Neural crest cell (in vitro differentiated cells): ENCODE measurements at places on chromosomes 6 and 20.
A peak's percentile ranks its signal among the peaks of the same experiment; 100 is the strongest.

DNA sequence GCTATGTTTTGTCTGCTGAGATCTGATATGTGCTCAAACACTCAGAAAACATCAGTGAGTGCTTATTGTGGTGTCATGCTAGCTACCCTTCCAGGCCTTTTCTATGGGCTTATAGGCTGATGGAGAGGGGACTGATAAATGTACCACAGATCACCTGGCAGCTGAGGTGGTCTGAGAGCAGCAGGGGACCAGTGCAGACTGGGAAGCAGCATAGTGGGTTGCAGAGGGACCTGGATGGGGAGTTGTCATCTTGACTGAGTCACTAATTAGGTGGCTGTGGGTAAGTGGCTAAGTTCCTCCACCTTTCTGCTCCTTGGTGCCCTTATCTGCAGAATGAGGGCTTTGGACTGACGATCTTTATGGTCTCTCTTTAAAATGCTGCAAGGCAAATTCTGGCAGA lies 2.8 kb downstream of the TMEM200A start:
- no peak for DNase-seq

GRCh38 chr6:41505122-41506049 lies 40.8 kb upstream of the FOXP4 start:
- no peak for DNase-seq

DNA sequence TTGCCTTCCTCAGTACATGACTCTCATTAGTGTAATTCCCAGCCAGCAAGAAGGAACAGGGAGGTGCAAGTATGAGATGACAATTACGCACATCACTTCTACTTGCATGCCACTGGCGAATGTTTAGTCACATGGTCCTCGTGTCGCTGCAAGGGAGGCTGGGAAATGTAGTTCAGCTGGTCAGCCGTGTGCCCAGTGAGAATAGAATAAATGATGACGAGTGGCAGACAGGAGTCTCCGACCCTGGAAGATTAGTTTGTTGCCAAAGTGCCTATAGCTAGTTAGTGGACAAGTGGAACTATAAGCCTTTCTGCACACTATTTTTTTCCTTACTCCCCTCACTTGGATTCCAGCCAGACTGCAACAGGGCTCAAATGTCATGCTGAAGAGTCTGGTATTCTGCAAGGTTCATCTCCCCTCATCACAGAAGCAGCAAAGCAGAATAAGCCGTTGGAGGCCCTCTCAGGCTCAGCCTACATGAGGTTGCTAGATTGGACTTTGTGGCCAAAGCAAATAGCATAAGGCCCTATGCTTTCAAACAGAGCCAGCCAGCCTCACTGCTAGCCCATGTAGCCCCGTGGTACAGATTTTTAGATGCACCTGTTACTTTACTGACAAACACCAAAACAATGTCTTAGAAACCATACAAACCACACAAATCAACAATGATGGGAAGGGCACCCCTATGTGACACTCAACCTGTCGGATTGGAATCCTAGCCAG lies 9.7 kb downstream of the LINC00237 start:
- DNase-seq, result no peak

DNA sequence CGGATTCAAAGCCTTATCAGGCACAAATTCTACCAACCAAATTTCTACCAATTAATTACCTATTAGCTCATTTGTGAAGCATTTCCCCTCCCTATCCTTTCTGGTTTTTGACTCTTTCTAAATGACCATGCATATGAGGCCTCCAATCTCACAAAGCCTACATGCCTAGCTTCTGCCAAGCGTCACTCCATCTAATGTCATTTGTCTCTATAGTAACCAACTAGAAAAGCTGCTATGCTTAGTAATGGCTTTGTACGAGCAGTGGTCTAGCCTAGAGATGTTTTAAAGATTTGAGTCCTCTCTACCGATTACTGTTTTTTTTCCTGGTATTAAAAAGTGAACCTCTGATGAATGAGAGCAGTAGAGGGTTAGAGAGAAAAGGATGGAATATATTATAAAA lies 4.8 kb upstream of the ASF1A start:
- DNase-seq, result no peak

- no peak for DNase-seq
Observed at GRCh38 chr6:90537027-90537426, 49.8 kb downstream of the MAP3K7 start.

GRCh38 chr6:34877259-34877658 lies 10.6 kb downstream of the TAF11 start:
- no peak for DNase-seq

DNA sequence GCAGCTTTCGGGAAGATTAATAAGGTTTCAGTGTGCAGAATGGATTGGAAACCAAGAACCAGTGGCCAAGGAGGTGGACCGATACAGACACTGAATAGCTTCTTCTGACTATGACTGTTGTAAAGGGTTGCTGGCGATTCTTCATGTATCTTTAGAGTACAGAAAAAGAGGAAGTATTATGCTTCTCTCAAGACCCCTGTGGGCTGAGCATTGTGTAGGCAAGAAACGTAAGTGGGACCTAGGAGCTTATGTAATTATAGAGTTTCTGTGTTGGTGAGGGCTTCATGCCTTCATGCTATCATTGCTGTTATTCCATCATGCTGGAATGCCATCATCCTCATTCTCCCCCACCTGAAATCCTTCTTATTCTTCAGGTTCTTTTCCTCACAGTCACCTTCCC lies 105.4 kb upstream of the AKIRIN2 start:
- DNase-seq, result no peak

DNA sequence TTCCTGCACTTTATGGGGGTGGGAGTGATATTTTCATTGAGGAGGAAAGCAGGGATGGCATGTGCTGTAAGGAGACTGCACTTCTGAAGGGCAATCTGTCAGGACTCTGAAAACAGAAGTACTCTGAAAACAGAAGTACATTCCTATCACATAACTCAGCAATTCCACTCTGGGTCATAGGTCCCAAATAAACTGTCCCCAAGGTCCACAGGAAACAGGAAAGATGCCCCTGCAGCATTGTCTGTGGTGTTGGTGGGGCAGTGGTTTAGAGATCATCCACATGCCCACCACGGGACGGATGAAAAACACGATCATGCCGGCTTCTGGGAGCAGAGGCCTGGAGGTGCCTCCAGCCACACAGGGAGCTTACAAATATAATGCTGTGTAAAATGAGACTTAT lies 150.3 kb downstream of the OTOR start:
- no peak for DNase-seq

DNA sequence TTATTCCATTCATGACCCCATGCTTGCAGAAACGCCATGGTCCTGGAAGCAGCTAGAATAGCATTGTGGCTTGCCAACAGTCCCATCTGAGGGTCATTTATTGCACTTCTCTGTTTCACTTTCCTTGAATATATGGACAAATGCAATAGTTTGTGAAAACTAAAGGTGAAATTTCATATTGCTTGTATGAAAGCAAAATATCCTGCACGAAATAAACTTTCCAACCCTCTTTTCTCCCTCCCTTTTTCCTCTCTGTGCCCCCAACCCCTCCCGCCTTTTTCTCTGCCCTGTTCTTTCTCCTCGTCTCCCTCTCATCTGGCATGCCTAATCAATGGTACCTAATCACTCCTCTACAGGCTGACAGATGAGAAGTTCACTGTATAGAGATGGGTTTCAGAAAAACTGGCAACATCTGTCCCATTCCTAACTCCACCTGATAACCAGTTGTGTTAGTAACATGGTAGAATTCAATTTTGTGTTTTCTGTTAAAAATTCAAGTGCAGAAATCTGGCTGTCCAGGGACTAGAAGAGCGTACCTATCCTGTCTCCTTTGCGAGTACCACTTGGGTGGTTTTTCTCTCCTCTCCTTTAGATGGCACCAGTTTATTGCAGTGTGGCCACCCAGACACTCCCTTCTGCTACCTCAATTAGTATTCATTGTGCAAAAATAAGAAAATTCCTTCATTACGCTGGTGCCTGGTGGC lies 198.6 kb downstream of the FOXA2 start:
- DNase-seq, result no peak

GRCh38 chr20:62924442-62925075 lies 1.7 kb downstream of the DIDO1 start:
- DNase-seq, result no peak

GRCh38 chr6:42287756-42288155 lies 70.1 kb upstream of the MRPS10 start:
- no peak for DNase-seq

GRCh38 chr6:120938876-120939472 lies 395.3 kb downstream of the TBC1D32 start:
- no peak for DNase-seq

- DNase-seq, result no peak
Observed at GRCh38 chr20:61989741-61990140, 75.9 kb downstream of the TAF4 start.

- DNase-seq, result no peak
Observed at GRCh38 chr6:33312361-33313104, 1.3 kb downstream of the TAPBP start.

- no peak for DNase-seq
Observed at GRCh38 chr6:104789770-104790190, 69.9 kb downstream of the HACE1 start.

- DNase-seq, result no peak
Observed at GRCh38 chr6:36350082-36350481, 13.4 kb upstream of the BNIP5 start.

DNA sequence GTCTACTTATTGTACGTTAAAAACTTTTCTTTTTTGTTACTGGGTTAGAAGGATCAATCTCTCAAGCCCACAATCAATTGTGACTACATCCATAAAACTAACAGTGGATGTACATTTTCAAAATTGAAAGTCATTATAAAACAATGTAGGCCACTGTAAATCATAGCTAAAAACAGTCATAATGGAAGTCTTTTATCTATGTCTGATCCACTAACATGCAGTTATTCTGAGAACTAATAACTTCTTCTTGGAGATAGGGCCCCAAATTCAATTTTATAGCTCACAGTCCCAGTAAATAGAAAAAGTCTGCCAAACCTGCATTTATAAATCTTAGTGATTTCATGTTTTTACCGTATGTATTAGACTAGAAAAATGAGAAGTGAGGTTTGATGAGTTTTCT lies 187.3 kb upstream of the MMS22L start:
- no peak for DNase-seq

DNA sequence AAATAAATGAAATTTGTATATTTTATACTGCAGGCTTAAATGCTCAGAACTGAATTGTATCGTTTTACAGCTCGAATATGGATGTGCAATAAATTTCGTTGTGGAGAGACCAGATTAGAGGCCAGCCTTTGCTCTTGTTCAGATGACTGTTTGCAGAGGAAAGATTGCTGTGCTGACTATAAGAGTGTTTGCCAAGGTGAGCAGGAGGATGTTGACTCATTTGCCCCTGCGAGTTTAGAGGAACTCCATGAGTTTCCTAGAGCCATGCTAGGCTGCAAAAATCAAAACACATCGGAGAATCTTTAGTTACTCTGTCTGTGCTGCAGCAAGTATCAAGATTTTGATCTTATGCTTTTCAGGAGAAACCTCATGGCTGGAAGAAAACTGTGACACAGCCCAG lies 15.4 kb downstream of the ENPP3 start:
- DNase-seq, result no peak

DNA sequence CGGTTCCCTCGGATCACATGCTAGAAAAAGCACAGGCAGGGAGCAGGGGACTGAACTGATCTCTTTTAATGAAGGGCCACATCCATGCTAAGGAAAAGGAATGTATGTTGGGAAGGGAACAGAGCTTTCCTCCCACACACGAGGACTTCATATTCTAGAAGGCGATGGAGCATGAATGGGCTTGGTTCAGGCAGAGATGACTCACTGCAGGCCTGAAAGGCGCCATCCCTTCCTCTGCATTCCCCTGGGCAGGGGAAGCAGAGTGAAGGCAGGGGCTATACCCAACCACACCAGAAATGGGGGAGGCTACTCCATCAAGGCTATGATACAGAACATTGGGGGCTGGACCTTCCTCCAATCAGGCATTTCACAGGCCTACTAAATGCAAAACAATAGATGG lies 30.6 kb downstream of the ELMO2 start:
- DNase-seq, result no peak

DNA sequence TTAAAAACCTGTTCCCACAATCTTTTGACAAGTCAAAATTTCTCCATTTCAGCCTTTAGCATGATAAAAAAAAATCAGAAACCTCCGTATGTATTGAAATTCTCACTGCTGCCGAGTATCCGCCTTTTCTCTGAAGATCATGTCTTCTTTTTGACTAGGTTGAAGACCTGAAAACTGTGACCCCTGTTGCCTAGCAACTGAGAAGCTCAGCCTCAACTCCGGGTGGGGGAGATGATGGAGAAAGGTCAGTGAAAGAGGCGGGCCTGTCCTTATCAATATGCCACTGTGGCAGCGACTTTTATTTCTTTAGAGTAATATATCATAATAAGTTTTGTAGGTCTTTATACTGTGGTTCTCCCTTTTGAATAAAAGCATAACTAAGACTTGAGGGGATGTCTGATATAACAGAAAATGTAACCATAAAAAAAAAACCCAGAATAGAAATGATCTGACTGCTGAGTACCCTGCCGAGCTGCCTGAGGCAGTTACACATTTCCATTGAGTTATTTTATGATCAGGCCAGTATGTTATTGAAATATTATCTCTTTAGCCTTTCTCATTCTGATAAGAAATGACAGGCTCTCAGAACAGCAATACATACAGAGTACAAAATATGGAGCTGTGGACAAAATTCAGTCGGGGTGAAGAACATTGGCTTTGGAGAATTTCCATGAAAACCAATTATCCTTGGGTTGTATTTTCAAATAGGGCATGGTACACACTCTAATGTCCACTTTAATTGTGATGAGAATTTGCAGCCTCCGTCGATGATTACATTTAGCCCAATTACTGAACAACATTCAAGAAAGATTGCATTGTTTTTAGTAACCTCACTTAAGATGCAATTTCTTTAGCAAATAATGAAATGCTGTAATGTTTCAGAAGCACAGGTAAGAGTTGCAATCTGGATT lies 136.7 kb upstream of the EEF1E1 start:
- DNase-seq, result no peak

GRCh38 chr6:156109713-156110112 lies 654.1 kb upstream of the NOX3 start:
- DNase-seq, result no peak

GRCh38 chr6:6591778-6592465 lies 3.4 kb downstream of the LY86 start:
- no peak for DNase-seq

DNA sequence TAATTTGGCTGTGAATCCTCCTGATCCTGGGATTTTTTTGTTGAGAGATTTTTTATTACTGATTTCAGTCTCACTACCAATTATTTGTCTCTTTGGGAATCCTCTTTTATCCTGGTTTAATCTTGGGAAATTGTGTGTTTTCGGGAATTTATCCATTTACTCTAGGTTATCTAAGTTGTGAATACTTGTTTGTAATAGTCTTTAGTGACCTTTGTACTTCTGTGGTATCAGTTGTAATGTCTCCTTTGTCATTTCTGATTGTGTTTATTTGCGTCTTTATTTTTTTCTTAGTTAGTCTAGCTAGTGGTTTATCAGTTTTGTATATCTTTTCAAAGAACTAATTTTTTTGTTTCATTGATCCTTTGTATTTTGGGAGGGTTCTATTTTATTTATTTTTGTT lies 27.3 kb upstream of the ZNF337 start:
- no peak for DNase-seq

GRCh38 chr6:166097914-166098522 lies 69.6 kb downstream of the TBXT start:
- peak; percentile 91 for DNase-seq

- no peak for DNase-seq
Observed at GRCh38 chr6:28254121-28254519, 2.1 kb upstream of the ZKSCAN4 start.

- DNase-seq, result no peak
Observed at GRCh38 chr6:39553029-39553428, 172.2 kb downstream of the KIF6 start.
